ENCODE measurements at places on chromosomes 2 and 18.
A peak's percentile ranks its signal among the peaks of the same experiment; 100 is the strongest.

- no peak for DNase-seq
Observed at GRCh38 chr2:84071050-84071449, 388.0 kb downstream of the SUCLG1 start.

- no peak for DNase-seq
Observed at GRCh38 chr2:58239243-58239925, 1.7 kb downstream of the FANCL start.

- DNase-seq = peak; percentile 70
Observed at GRCh38 chr2:61470122-61470951, 550 bp downstream of the USP34 start.

GRCh38 chr2:28470759-28471158, 25.1 kb upstream of the PLB1 start:
- no peak for DNase-seq

- DNase-seq = no peak
Observed at GRCh38 chr2:43102366-43103092, 123.9 kb downstream of the ZFP36L2 start.

GRCh38 chr18:45639408-45639807, 24.1 kb downstream of the SLC14A2 start:
- DNase-seq = no peak

- DNase-seq = no peak
Observed at GRCh38 chr2:44480068-44480467, 118.3 kb downstream of the CAMKMT start.

- no peak for DNase-seq
Observed at GRCh38 chr18:79559436-79559835, 120.2 kb upstream of the CTDP1 start.

GRCh38 chr18:12032786-12033642, 51.7 kb downstream of the IMPA2 start:
- DNase-seq = no peak

DNA sequence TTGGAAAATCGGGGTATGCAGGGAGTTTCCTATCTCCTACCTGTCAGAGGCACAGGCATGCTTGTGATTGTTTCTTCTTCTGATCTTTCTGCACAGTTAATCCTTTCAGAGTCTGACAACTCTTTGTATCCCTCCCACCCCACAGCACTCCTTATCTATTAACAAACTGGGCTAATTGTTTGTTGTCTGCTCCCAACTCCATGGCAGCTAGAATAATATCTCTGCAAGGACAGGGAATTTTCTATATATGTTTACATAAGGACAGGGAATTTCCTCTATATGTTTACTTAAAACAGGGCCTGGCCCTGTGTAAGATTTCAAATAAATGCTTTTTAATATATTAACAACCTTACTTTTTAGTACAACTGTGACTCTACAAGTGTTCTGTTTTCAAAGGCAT, 36.0 kb upstream of the VRK2 start:
- DNase-seq = no peak

GRCh38 chr2:163640542-163641193, 95.1 kb downstream of the FIGN start:
- no peak for DNase-seq

GRCh38 chr18:3153107-3153704, 66.6 kb downstream of the MYOM1 start:
- DNase-seq = no peak

DNA sequence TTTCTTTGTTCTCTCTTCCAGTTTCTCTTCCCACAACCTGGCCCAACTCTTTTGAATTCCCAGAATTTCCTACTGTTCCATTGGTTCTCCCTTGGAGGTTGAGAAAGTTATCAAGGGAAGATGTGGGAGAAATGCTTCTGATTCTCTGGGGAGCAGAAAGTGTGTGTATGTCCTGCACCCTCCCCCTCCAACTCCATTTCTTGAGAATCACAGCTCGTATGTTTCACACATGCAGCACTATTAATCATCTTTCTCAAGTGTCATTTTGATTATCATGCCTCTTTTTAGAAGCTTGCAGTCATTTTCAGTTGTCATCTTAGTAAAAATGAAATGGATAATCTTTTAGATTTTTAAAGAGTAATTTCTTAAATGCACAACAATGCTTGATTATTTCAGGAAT, 296.8 kb upstream of the SLC39A10 start:
- no peak for DNase-seq

DNA sequence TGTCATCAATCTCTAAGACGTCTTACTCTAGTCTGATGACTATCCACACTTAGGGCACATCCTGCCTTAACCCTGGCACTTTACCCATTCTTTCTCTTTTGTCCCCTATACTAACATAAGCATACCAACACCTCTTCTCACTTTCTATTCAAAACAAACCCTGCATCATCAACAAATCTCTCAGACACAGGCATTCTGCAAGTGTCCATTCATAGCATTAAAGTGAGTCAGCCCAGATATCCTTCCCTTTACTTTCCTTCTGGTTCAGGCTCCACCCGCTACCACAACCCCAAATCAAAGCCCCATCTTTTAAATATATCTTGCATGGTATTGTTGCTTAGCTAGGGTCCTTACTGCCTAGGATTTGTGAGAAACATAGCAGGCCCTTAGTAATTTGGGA, 3.8 kb downstream of the GRB14 start:
- no peak for DNase-seq

GRCh38 chr2:183998041-183998796, 600.1 kb upstream of the ZNF804A start:
- no peak for DNase-seq

- DNase-seq = no peak
Observed at GRCh38 chr18:78859686-78860085, 119.9 kb upstream of the SALL3 start.

DNA sequence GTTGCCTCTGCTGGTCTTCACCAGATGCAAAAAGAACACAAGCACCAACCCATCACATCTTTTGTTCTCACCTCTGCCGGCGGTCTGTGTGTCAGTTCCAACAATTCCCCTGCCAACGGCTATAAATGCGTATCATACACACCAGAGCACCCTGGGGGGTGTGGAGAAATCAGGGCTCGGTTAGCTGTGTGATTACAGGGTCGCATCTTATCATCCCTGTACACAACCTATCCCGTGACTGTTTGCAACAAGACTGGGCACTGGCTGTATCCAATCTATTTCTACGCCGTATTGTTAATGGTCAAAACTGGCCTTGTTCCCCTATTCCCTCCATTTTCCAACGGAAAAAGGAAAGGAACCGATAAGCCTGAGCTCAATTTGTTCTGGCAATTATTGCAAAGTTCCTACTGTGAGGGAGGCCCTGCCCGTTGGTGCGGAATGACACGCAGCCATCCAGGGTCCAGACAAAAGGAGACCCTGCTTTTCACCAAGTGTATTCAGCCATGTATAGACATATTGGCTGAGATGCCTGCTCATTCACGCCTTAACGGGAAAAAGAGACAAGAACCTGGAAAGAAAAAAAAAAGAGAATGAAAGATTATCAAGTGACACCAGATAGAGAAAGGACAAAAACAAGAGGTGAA, 136.9 kb downstream of the CDH20 start:
- DNase-seq = no peak

DNA sequence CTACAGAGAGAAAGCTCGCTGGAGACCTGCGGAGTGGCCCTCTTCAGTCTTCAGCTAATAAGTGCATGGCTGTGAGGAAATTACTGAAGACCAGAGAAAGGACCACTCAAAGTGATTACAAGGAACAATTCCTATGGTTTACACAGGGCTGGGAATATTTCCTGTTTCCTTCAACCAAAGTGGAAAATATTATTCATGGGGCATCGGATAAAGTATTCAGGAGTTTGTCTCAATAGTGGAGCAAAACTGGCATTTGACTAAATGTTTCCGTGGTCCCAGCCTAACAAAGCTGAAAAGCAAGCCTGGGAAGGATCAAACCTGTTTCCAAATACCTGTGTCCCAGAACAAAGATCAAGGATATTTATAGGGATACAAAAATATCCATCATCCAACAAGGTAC, 32.0 kb upstream of the CNGA3 start:
- no peak for DNase-seq

- DNase-seq = no peak
Observed at GRCh38 chr2:217477583-217477982, 525.2 kb downstream of the TNS1 start.

GRCh38 chr18:9516437-9517064, 41.2 kb downstream of the RALBP1 start:
- no peak for DNase-seq

GRCh38 chr18:26406324-26406723, 142.0 kb downstream of the KCTD1 start:
- DNase-seq = no peak

- DNase-seq = peak; percentile 39
Observed at GRCh38 chr2:207692206-207693065, 19.0 kb upstream of the CCNYL1 start.
